AG09309 (cell line): ENCODE measurements at places on chromosomes 13 and 19.
A peak's percentile ranks its signal among the peaks of the same experiment; 100 is the strongest.

DNA sequence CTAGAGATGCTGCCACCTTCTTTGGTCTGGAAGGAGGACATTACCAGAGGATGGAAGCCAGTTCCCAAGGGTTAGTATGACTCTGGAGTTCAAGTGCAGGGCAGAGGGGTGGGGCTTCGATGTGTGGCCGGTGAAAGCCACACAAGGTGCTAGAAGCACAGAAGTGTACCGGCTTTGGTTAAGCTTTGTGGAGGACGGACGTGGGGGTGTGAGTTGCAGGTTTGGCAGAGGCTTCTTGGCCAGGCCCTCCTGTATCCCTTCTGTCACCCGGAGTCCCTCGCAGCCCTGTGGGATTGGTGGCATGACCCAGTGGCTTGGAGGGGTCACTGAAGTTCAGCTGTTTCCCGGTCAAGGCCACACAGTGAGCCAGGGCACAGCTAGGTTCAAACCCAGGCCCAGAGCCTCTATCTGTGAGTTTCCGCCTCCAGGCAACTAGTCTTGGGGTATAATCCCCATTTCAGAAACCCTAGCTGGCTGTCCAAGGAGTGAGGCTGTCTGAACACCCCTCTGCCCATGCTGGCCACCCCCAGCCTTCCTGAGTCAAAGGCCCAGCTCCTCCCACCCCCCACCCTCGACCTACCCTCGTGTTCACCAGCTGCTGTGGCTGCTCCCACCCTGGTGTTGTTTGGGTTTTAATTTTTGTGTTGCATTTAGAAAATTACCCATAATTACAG lies 4.6 kb upstream of the SSBP4 start:
- DNase-seq, result no peak

DNA sequence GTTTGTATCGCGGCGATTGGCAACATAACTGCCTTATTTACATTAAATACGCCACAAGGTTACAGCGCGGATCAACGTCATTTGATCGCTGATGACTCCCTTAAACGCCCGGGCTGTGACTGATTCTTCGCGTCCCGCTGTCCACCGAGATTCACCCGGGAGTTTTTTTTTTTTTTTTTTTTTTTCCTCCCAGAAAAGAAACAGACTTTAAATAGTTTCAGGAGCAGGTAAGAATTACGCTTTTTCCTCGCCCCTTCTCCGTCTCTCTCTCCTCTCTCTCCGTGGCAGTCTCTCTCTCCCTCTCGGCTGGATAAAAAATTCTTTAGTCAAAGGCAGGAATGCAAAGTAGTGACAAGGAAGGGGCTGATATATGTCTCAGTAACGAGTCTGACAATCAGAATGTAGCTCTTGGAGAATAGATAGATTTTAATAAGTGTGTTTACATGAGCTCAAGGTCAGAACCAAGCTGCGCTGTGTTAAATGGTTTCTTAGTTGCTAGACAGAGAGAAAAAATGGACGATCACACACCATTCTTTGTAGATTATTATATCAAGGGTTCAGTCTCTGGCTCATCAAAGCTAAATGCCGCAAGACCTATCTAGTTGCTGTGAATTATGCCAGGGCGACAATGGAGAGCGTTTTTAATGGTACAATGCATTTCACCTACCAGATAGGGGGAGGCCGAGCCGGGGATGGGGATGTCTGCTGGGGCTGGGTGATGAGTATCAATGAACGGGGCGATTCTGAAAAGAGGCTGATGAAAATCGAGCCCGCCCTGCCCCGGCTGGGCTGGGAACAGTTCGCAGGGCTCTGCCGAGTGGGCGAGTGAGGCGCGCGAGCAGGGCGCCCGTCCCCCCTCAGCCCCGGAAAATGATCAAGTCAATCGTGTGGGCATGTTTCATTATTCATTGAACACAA lies 147.2 kb upstream of the ZNF536 start:
- no peak for DNase-seq

DNA sequence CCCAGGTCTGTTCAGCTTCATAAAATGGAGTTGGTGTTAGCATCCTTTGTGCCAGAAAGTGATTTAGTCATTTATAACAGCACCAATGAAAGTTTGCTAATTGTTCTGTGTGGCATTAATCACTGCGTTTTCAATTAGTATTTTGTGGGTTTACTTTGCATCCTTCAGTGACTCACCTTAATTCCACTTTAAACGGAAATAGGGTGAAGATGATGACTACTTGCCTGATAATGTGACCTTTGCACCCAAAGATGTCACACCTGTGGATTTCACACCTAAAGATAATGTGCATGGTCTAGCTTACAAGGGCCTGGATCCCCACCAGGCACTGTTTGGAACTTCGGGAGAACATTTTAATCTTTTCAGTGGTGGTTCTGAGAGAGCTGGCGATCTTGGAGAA lies 15.0 kb downstream of the GPATCH1 start:
- DNase-seq, result no peak

DNA sequence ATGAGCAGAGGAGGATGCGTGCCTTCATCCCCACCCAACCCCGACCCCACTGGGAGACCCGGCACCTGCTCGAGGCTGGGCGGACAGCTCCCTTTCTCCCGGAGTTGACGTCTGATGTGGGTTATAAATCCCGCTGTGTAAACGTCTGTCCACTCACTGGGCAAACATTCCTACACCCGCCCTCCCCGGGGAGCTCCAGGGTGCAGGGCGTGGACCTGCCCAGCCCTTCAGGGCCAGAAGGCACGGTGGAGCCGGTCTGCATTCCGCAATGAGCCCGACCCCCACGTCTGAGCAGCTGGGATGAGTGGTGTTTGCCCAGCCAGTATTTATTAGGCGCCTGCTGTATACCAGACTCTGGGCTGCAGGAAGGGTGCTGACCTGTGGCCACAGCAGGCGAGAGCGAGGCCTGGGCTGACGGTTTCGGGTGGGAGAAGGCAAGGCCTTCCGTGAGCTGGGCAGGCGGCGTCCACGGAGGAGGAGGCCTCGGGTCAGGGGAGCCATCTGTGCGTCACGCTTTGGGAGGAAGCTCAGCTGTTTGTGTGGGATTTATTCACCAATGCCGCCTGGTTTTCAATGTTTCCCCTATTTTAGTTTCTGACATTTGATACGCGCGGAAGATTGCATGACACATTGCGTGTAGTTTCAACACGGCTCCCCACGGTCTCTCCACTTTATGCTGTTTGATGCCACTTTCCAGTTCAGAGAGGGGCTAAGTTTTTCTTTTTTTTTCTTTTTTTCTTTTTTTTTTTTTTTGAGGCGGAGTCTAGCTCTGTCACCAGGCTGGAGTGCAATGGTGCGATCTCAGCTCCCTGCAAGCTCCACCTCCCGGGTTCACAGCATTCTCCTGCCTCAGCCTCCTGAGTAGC lies 2.0 kb downstream of the MISP start:
- peak; percentile 60 for DNase-seq

- DNase-seq, result no peak
These were observed 45.4 kb upstream of the GPR183 start for GRCh38 chr13:99352351-99353245.

- no peak for DNase-seq
These were observed at the start of gene CGB7 for GRCh38 chr19:49057636-49058234. Gene CGB7, minus strand, starts transcription at chr19:49057749. Its CDS starts 2,374 bp downstream, at chr19:49055375.

- DNase-seq, result no peak
These were observed 122.9 kb upstream of the MAB21L1 start for GRCh38 chr13:35599384-35599783.

- DNase-seq, result no peak
These were observed 14.4 kb downstream of the MEF2B start for GRCh38 chr19:19155495-19156219.

GRCh38 chr19:49338023-49338677 lies 2.9 kb downstream of the CD37 start:
- no peak for DNase-seq

DNA sequence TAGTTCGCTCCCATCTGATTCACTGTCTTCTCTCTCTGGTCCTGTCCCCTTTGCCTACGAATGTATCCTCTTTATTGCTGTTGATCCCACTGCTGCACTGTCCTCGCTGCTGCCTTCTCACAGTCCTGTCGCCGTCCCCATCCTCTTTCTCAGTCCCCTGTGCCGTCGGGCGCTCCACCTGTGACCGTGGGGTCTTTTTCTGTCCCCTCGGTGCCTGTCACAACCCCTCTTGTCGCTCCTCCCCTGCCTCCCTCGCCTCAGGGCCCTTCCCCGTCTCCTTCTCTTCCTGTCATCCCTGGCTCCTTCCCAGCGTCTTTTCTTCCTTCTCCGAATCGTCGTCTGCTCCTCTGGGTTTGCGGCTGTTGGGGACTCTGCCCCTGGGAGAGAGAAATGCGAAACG lies 32.3 kb downstream of the SYT3 start:
- DNase-seq, result no peak

- DNase-seq, result no peak
These were observed 5.9 kb downstream of the ADGRE2 start for GRCh38 chr19:14772467-14772866.
